ENCODE measurements at places on chromosomes 1 and 21.

DNA sequence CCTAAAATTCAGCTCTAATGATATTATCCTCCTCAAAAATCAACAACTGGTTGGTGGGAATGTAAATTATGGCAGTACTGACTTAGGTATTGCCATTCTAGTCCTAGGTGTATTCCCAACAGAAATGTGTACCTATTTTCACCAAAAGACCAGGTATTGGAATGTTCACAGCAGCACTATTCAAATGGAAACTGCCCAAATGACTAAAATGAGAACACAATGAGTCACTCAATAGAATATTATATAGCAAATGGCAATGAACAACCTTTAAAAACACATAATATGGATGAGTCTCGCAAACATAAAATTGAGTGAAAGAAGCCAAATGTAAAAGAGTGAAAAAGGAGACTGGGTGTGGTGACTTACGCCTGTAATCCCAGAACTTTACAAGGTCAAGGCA is 44.9 kb downstream of the GADD45A start:
- no peak for DNase-seq

GRCh38 chr1:166145499-166145898 is 21.3 kb downstream of the FAM78B start:
- DNase-seq: no peak

GRCh38 chr1:29454616-29455380 is 218.5 kb downstream of the PTPRU start:
- no peak for DNase-seq

DNA sequence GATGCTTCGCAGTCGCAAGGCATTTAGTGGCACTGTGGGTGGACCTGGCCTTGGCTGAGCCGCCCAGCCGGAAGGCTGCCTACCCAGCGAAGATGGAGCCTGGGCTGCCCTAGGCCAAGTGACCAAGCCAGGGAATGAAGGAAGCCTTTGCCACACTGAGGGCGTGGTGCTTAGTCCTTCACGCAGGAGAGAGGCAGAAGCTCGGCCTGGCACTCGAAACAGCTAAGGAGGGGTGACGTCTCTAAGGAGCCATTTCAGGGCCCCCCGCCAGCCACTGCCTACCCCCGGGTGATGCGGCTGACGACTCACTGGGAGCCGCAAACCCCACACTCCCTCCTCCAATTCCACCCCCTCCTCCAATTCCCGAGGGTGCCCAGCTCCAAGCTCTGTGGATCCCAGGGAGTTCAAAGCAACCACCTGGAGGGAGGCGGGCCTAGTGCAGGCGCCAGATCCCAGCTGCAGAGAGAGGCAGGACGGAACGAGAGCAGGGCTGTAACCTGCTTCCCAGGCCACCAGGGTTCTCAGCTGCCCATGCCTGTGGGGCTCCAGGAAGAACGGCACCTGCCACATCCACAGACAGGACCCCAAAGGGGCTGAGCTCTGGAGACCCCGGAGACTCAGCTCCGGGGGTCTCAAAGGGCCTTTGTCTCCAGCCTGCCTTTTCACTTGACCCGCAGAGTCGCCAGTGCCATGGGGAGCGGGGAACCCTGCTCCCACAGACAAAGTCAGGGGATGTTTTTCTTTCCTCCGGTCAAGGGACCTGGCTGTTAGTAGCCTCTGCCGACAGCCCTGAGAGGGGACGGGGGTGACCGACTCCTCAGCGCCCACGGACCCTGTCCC is 75.8 kb downstream of the ARHGEF16 start:
- no peak for DNase-seq

DNA sequence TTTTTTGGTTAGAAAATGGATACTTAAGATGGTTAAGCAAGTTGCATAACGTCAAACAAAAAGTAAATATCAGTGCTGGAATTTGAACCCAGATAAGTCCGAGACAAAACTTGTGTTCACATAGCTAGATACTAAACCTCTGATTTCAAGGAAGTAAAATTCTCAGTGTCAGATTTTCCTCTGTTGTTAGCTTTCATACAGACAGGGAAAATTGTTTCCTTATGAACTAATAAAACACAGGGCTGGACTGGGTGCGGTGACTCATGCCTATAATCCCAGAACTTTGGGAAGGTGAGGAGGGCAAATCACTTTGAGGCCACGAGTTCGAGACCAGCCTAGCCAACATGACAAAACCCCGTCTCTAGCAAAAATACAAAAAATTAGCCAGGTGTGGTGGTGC is 51.3 kb downstream of the PCNX2 start:
- no peak for DNase-seq

GRCh38 chr1:109969907-109970306 is 14.7 kb upstream of the AHCYL1 start:
- no peak for DNase-seq

GRCh38 chr1:32877211-32878110 is 6.7 kb upstream of the FNDC5 start:
- no peak for DNase-seq

- DNase-seq: no peak
Measured at GRCh38 chr1:29451368-29451892, 215.1 kb downstream of the PTPRU start.

GRCh38 chr1:114341299-114341698 is 169.7 kb downstream of the TRIM33 start:
- peak; percentile 16 for DNase-seq

DNA sequence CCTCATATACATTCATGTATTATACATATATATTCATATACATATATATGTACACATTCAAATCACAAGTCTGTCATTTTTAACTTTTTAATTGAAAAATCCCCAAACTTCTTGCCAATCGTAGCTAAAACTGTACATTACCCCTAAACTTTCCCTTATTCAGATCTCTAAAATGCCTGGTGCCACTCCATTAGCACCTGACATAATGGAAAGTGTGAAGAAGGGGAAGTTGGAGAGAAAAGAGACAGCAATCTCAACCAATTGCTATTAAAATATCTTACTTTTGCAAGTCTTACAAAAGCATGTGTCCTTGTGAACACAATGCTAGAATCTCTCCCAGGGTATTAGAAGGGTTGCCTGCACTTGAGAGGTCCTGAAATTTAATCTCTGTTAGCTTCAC is 22.7 kb upstream of the PRKACB start:
- no peak for DNase-seq

- no peak for DNase-seq
Measured at GRCh38 chr1:169809370-169810095, 14.8 kb upstream of the METTL18 start.

DNA sequence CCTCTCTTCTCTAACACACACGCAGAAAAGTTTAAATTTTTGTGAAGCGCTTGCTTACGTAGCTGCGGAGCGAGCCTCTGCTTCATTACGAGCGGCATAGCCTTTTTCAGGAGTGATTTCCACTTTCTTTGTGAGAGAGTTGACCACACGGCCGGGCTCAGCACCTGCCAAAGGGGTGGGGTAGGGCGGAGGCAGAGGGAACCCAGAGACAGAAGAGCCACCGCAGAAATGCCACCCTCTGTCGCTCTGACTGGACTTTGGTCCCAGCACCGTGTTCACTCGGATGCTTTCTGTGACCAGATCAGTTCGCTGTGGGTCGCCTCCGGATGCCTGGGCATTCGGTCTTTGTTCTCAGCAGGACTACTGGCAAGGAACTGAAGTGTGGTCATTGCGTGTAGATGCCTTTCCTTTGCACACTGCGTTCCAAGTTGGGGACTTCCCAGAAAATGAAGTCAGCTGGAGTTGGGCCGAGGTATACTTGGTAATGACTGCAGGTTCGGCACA is 883 bp downstream of the CHODL start:
- DNase-seq: no peak

DNA sequence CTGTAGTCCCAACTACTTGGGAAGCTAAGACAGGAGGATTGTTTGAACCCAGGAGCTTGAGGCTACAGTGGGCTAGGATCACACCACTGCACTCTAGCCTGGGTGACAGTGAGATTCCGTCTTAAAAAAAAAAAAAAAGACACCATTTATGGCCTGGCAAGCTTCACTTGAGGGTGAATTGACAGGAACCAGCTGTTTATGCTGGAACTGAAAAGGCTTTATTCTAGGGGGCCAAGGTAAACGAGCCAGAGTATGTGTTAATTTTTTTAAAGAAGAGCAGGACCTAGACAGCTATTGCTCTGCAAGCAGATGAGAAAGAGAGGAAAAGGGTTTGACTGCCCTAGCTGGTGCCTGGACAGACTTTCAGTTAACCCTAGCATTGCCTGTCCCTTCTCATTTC is 37.0 kb downstream of the S100A6 start:
- no peak for DNase-seq

DNA sequence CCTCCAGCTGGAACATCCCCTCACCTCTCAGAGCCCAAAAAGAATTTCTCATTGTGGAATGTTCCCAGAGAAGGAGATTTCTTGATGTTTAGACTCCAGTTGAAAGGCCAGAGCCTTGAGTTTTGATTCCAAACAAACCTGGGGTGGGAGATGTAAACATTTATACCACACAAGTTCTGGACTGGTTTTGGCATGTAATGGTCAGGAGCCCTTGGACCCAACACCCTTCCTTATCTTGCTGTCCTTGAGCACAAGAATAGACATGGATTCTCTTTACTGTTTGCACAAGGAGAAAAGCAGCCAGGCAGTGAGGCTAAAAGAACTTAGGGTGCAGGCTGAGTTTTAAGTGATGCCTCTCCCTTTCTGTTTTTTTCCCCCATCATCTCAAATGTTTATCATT is 4.5 kb downstream of the RHBG start:
- no peak for DNase-seq

DNA sequence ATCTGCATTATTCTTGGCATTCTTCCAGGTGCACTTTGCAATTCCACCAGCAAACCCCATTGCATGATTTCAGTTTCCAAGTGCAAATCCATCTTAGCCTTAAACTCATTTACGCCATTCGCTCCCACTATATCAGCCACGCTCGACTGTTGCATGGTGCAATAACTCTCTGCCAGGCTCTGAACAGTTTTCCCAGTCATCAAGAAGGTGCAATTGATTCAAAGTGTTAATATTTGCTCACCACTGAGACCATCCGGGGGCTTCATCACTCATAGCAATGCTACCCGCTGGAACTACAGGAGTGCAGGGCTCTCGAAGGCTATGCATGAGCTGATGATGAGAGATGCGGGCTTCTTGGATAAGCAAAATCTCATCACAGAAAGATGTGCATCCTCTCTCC is 488.2 kb downstream of the OMA1 start:
- DNase-seq: no peak

GRCh38 chr1:183003203-183003602 is 20.0 kb upstream of the LAMC1 start:
- no peak for DNase-seq

GRCh38 chr1:199010492-199010891 is 371.7 kb downstream of the PTPRC start:
- DNase-seq: no peak

- DNase-seq: no peak
Measured at GRCh38 chr1:51301844-51302162, 28.6 kb downstream of the TTC39A start.

GRCh38 chr1:179785031-179785431 is 41.9 kb downstream of the FAM163A start:
- DNase-seq: no peak

DNA sequence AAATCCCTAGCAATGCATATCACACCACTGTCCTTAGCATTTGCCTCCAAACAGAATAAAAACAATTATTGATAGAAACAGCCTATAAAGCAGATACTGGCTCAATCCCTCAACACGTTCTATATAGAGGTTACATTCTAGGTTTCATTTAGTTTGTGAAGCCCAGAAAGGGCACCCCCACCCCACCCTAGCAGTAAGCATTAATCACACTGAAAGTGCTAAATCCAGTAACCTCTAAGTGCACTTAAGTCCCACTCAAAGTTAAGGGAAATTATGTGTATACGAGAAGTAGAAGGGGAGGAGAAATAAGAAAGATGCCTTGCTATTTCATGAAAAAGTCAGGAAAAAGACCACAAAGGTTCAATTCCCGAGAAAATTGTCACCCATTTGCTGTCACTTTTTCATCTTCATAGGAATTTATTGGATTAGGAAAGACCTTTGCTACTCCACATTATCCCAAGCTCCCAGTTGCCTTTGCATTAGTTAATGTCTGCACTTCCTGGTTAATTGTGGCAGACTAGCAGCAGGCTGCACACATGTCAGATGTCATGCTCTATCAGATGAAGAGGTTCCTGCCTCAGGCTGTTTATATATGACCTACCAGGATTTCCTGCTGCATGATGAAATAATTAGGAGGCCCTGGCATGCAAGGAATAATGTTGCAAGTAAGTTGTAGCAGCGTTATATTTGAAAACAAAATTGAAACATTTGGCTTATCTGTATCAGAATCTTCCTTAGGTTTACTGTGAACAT is 54.5 kb upstream of the LHX8 start:
- DNase-seq: no peak

- DNase-seq: no peak
Measured at GRCh38 chr21:43312751-43313169, 114.2 kb downstream of the SIK1 start.

DNA sequence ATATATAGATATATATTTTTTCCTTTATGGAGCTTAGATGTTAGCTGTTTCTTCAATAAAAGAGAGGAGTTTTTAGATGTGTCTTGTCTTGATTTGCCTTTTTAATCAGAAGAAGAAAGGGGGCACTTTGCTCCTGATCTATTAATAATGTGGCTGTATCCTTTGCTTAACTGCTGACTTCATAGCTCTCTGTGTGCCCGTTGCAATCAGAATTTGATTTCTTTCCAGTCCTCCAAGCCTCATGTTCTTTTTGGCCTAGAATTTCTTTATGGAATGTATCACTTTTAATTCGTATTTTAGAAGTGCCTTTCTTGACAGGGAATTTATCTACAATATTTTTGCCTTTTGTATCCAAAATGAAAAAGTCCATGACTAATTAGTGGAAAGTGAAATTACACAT is 85.3 kb downstream of the C1orf21 start:
- no peak for DNase-seq

DNA sequence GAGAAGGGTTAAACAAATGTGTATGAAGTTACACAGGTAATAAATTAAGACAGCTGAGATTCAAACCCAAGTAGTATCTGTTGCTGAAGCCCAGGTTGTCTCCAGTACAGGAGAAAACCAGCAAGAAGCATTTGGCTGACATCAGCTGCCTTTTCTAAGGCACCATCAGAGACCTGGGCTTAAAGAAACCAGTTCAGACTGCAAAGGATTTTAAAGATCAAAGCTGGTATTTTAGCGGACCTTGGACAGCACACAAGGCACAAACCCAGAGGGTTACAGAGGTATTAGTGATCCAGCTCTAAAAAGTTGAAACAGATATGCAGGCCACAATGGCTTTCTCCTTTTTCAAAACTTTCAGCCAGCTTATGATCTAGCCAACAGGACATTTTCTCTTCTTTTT is 23.4 kb downstream of the BEND5 start:
- DNase-seq: no peak

DNA sequence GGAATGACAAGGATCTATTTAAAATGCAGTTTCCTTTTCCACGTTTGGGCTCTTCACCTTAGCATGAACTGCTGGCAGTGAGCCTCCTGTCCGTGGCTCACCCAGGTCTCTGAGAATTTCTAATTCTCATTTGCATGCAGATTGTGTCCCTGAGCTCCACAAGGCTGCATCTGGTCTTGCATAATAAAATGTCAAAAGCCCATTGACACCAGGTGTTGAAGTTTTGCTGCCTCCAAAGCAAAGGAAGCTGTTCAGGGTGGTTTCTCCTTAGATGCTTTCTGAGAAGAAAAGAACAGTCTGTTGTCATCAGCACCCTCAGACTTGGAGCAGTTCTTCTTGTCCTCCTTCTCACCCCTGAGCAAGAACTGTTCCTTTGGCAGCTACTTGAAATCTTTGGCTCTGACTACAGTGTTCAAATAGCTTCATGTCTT is 433.1 kb upstream of the KAZN start:
- no peak for DNase-seq

Measured in activated naive CD8-positive, alpha-beta T cell treated with anti-CD3 and anti-CD28 coated beads, Interleukin-2, amount 50 U/mL, for 24 hours (primary cell).